Activated CD4-positive, CD25-positive, alpha-beta regulatory T cell (primary cell): ENCODE measurements at places on chromosomes 13 and 19.

GRCh38 chr13:20666948-20667347, 36.6 kb upstream of the IL17D start:
- DNase-seq = no peak

DNA sequence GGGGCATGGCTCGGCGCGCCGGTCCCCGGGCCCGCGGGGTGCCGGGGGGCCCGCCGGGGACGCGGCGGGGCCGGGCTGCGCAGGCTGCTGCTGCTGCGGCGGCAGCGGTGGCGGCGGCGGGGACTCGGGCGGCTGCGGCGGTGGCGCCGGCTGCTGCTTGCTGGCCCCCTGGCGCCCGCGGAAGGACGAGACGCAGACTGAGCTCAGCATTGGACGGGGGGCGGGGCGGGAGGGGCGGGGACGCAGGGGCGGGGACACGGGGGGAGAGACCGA, 368 bp downstream of the KCNC3 start:
- DNase-seq = no peak

- DNase-seq = no peak
Observed at GRCh38 chr13:27125357-27126282, 46.0 kb downstream of the USP12 start.

- DNase-seq = no peak
Observed at GRCh38 chr19:19209372-19209771, 2.4 kb upstream of the NCAN start.

DNA sequence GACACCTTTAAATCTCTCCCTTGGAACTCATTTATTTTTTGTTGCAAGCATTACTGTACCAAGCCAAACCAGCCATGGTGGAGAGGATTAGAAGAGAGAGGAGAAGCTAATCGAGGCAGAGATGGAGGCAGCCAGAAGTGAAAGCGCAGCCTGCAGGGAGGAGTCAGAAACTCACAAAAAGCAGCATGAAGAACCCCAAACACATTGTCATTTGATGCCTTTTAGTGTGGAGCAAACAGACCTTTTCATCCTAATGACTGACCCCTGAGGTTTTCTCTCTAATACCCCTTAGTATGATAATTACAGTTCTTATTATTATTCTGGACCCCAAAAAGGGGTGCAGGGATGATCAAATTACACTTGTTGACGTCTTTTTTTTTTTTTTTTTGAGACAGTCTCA, 62.5 kb downstream of the TNFRSF19 start:
- no peak for DNase-seq
